ENCODE measurements at places on chromosomes 12 and 14. TPM values are rescaled to one million over a fixed set of nuclear protein-coding genes. Genes with fewer than 3 reads are reported as not detected.

Gene KRT78
- 2.1 TPM for total RNA-seq

Gene PROX2
- not detected for total RNA-seq

Gene ISM2
- total RNA-seq: not detected

Gene FSCB
- total RNA-seq: not detected

Gene OLR1
- 1.2 TPM for total RNA-seq

Gene PLA2G1B
- not detected for total RNA-seq

Gene KRT6C
- not detected for total RNA-seq

- no peak overlapping the region for H3K27ac ChIP-seq
- H3K4me1 ChIP-seq: no peaks in the 10 kb centered on the region
- no peak for DNase-seq
- H3K27me3 ChIP-seq: no peaks in the 10 kb centered on the region
Measured at GRCh38 chr12:61111218-61111617, 1149.0 kb upstream of the USP15 start.

DNA sequence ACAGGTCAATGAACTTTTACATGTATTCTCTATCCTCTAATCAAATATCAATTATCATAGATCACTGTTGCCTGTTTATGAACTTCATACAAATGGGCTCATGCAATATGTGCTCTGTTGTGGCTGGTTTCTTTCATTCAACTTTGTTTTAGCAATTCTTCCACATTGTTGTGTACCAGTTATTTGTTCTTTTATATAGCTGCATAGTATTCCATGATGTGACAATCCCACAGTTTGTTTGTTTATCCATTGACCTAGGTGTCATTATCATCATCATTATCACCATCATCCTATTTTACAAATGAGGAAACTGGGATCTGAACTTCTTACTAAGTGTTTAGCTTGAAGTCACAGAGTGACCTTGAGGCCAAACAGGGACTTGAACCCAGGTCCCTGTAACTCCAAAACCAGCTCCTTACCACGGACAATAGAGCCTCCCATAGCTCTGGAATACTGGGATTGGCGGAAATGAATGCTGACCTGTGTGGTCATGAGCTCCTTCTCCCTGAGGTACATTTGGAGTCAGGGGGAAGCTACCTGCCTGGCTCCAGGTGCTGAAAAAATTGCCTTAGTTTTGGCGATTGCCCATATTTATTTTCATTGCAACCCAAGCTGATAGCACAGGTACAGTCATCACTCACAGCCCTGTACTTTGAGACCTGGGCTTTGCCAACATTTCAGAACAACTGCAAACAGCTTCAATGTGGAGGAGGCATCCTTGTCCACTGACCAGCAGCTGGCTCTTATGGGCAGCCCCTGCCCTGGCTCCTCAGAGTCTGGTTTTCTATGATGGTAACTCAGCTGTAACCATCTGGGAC, 9.2 kb downstream of the ZFP36L1 start:
- peaks cover 75% of the 10 kb centered on the region for H3K4me1 ChIP-seq
- H3K27me3 ChIP-seq: no peaks in the 10 kb centered on the region
- peak overlapping the region; percentile 99 for H3K27ac ChIP-seq
- H3K4me3 ChIP-seq: no peak overlapping the region
- H3K36me3 ChIP-seq: no peaks in the 10 kb centered on the region
- peak; percentile 86 for DNase-seq

DNA sequence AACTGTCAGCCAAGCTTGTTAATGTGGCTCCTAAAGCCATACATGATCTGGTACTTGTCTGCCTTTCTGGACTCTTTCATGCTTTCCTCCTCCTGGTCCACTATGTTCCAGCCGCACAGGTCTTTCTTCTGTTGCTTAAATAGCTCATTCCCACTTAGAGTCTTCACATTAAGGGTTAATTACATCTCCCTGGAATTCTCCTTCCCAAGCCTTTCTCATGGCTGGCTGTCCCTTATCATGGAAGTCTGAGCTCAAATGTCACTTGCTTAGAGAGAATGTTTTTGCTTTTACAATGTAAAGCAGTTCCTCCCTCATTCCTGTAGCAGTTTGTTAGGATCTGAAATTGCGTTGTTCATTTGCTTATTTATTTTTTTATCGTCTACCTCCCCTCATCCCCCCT, 199.6 kb downstream of the TRHDE start:
- no peaks in the 10 kb centered on the region for H3K36me3 ChIP-seq
- no peak overlapping the region for H3K27ac ChIP-seq
- H3K27me3 ChIP-seq: no peaks in the 10 kb centered on the region

GRCh38 chr14:78959674-78960264, 789.6 kb downstream of the NRXN3 start:
- H3K27me3 ChIP-seq: no peaks in the 10 kb centered on the region
- peak overlapping the region; percentile 49 for H3K4me3 ChIP-seq
- H3K27ac ChIP-seq: no peak overlapping the region
- peaks cover 8% of the 10 kb centered on the region for H3K4me1 ChIP-seq
- H3K36me3 ChIP-seq: no peaks in the 10 kb centered on the region

GRCh38 chr12:131104463-131105350, 151.0 kb downstream of the ADGRD1 start:
- H3K27me3 ChIP-seq: no peaks in the 10 kb centered on the region
- H3K4me1 ChIP-seq: peaks cover 7% of the 10 kb centered on the region
- no peak for DNase-seq
- H3K27ac ChIP-seq: no peak overlapping the region

- no peaks in the 10 kb centered on the region for H3K27me3 ChIP-seq
- H3K27ac ChIP-seq: no peak overlapping the region
- H3K4me1 ChIP-seq: peaks cover 10% of the 10 kb centered on the region
- no peak for DNase-seq
- no peak overlapping the region for H3K4me3 ChIP-seq
Measured at GRCh38 chr14:51428981-51429380, 188.9 kb downstream of the TMX1 start.

- H3K4me3 ChIP-seq: no peak overlapping the region
- H3K4me1 ChIP-seq: peaks cover 9% of the 10 kb centered on the region
- H3K27ac ChIP-seq: no peak overlapping the region
- no peaks in the 10 kb centered on the region for H3K36me3 ChIP-seq
- no peak for DNase-seq
Measured at GRCh38 chr12:94046626-94047410, 101.6 kb upstream of the PLXNC1 start.

DNA sequence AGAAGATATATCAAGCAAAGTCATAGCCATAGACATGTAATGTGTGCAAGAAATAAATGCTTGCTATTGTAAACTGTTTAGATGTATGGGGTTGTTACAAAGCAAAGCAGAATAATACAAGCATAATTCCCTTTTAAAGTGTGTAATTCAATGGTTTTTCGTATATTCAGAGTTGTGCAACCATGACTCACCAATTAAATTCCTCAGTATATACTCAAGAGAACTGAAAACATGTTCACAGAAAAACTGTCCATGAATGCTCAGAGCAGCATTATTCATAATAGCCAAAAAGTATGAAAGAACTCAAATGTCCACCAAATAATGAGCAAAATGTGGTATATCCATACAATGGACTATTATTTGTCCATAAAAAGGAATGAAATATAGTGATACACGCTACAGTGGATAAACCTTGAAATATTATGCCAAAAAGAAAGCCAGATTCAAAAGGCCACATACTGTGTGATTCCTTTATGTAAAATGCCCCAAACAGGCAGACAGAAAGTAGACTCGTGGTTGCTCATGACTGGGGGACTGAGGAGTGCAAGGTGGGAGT, 9.3 kb downstream of the GXYLT1 start:
- no peak for DNase-seq
- no peak overlapping the region for H3K27ac ChIP-seq
- no peak overlapping the region for H3K4me3 ChIP-seq
- no peaks in the 10 kb centered on the region for H3K36me3 ChIP-seq
- H3K4me1 ChIP-seq: peaks cover 11% of the 10 kb centered on the region
- no peaks in the 10 kb centered on the region for H3K27me3 ChIP-seq

DNA sequence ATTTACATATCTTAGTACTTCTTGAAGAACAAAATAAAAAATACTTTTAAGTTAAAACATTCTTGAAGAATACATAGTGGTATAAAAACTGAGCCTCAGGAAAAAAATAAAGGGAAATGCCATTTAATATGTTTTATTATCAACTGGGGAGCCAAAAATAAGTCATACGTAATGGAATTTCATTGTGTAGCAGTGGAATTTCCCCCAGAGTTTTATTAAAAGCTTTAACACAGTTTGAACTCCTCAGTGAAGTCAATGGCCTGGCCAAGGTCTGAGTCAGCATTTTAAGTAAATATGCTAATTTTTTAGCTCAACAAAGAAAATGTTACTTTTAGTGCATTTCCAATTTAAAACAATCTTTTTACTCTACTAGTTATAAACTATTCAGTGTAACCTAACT, 350.1 kb upstream of the ATP2B1 start:
- no peaks in the 10 kb centered on the region for H3K36me3 ChIP-seq
- DNase-seq: no peak
- H3K4me1 ChIP-seq: no peaks in the 10 kb centered on the region
- no peaks in the 10 kb centered on the region for H3K27me3 ChIP-seq
- no peak overlapping the region for H3K27ac ChIP-seq

GRCh38 chr12:57441846-57442427, 7.4 kb downstream of the INHBC start:
- H3K4me3 ChIP-seq: no peak overlapping the region
- no peaks in the 10 kb centered on the region for H3K4me1 ChIP-seq
- H3K36me3 ChIP-seq: no peaks in the 10 kb centered on the region
- DNase-seq: no peak
- H3K27ac ChIP-seq: no peak overlapping the region

DNA sequence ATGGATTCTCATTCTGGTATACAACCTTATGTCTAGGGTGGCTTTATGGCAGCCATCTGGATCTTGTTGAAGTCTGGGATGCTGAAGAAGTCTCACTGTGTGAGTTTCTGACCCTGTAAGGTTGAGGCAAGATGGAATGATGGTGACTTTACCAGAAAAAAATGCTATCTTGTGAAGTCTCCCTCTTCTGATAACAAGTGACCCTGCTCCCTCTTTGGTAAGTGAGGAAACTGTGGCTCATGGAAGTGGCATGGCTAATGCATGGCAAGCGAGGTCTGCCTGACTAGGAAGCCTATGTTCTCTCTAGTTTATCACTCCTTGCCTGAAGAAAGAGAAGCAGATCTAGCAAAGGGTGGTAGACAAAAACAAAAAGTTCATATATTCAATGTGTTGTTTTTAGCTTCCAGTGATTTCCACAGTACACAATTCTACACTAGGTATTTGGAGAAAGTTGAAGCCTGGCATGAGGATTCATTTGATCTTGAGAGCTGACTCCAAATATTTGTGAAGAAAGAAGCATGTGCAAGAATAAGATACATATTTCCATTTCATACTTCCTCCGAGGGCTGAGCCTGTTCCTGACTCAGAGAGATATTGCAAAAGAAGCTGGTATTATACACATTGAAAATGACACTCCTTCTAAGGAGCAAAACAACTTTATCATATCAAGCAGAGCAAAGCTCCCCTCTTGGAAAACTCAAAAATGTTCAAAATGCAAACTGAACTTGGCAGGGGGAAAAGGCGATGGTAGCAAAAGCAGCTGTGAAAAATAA, 63.6 kb downstream of the HELB start:
- H3K27ac ChIP-seq: no peak overlapping the region
- no peak for DNase-seq
- no peaks in the 10 kb centered on the region for H3K27me3 ChIP-seq

Data from esophagus muscularis mucosa (tissue), 4 donors.